ENCODE measurements at places on chromosomes 7 and 10.

GRCh38 chr7:130734815-130735716, 1.1 kb upstream of the KLF14 start:
- DNase-seq = no peak

- no peak for DNase-seq
These were observed 130.0 kb downstream of the FAM53B start for GRCh38 chr10:124614003-124614659.

GRCh38 chr7:18357691-18358090, 137.9 kb upstream of the HDAC9 start:
- DNase-seq = no peak

- no peak for DNase-seq
These were observed 175.9 kb downstream of the CUX1 start for GRCh38 chr7:101993311-101993710.

- no peak for DNase-seq
These were observed 2.1 kb upstream of the GUSB start for GRCh38 chr7:65983965-65984658.

- DNase-seq = no peak
These were observed 266.2 kb upstream of the PHF14 start for GRCh38 chr7:10707519-10707918.

DNA sequence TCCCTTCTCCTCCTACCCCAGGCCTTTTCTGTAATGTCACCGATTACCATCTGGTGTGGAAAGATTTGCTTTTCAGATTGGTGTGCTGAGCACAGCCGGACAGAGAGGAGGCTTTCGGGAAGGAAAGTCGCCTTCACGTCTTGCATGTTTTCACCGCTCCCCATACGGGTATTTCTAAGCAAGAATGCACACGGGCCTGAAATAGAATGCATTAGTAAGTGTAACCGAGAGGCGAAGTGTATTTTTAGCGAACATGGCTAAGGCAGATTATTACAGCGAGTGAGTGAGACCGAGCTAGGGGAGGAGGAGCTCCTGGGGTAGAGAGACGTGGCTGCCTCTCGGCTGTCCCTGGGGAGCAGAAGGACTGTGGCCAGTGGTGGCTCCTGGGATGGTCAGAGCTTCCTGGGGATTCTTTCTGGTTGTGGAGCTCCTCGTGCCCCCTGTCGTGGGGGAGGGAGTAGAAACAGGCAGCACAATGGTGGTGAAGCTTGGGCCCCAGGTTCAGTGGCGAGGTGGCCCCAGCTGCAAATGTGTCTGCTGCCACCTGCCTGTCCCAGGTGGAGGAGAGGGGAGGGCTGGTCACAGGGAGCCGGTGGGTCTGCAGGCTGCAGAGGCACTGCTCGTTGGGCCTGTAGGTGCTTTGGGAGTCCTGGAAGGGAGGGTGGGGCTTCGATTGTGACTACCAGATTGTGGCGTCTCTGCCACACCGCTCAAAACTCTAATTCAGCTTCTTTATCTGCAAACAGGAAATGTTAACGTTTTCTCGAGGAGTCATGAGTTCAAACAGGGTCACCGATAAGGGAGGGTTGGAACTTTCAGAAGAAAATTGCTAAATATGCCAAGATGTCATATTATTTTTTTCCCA, 135.8 kb downstream of the CAMK1D start:
- no peak for DNase-seq

- DNase-seq = no peak
These were observed 50.8 kb downstream of the ATAD1 start for GRCh38 chr10:87767253-87767652.

DNA sequence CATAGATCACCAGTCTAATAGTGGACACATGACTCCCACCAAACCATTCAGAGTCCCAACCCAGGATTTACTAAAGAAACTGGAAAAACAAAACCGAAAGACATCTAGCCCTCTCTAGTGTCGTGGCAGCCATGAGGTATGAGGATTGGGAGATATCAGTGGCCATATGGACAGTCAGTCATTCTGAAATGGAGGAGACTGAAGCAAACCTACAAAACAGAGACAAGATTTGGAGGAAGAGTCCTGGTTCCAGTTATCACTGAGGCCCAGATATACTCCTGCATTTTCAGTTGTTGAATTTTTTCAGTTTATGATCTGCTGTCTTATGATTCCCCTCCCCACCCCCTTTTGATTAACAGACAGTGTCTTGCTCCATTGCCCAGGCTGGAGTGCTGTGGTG, 9.1 kb upstream of the RALA start:
- no peak for DNase-seq

DNA sequence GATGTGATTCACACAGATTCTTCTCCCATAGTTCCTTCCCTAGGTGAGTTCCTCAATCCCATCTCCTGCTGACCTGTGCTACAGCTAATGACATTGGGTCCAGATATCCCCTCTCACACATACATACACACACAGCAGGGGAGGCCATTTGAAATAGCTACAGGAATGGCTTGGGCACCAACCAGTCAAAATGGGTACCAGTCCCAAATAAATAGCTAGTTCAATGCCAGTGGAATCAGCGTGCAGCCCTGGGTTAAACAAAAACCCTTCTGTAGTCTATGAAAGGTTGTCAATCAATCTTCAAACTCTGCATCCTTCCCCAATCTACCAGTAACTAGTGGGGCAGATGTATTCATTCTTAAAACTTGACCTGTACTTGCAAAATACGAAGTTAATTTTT, 9.3 kb downstream of the PNLIPRP2 start:
- DNase-seq = no peak

DNA sequence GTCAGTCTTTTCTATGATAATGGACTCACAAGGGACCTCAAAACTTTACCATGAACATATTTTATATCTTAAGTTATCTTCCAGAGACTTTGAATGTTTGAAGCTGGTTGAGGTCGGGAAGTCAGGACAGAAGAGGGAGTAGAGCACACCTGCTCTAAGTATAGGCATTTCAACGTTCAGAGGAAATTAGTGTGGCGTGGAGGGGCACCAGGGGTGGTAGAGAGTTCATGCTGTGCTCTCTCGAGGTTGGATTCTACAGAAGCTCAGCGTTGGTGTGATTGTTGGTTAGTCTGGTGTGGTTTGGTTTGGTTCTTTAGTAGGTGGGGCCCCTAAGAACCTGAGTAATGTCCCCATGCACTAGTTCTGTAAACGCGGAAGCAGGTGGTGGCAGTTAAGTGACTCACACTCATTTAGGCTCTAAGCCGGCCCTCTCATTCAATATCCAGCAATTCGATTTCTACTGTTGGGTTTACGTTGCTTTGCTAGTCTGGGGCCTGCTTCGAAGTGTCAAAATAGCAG, 19.8 kb downstream of the CNTNAP2 start:
- no peak for DNase-seq

DNA sequence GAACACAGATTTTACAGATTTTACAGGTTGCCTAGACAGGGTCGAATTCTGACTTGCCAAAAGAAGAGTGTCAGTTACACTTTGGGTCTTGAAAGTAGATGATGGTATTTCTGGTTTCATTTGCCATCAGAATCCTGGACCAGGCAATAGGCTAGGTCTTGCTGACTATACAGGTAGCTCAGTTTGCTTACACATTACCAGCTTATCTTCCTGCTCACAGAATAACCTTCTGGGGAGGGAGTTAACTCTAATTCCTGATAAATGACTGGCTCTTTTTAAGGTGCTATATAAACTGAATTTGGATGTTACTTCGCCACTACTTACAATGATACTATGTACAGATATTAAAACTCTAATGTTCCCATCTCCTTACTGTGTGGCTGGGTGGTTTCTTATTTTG, 39.8 kb downstream of the GBF1 start:
- DNase-seq = no peak

GRCh38 chr7:158740013-158740656, 35.5 kb upstream of the NCAPG2 start:
- peak; percentile 58 for DNase-seq

- no peak for DNase-seq
These were observed 904.6 kb upstream of the SORCS1 start for GRCh38 chr10:108069096-108069495.

- DNase-seq = no peak
These were observed 25.3 kb upstream of the PWWP2B start for GRCh38 chr10:132371641-132372081.

GRCh38 chr7:15000157-15000556, 97.6 kb upstream of the DGKB start:
- DNase-seq = no peak

DNA sequence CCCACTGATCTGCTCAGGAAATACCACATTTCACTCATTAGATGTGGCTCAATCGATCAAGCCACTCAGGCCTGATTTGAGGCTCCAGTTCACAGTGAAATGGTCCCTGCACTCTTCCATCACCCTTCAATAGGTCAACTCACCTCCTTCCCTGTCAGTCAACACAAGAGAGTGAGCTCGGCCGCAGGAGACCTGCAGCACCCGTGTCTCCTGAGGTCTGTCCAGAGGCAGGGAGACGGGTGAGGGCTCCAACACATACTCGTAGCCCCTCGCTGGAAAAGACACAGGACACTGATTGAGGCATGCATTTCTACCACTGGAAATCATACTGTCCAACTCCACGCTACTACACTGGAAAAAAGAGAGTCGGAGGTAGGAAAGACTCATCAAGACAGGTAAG, 7.1 kb downstream of the RCC1L start:
- DNase-seq = no peak

DNA sequence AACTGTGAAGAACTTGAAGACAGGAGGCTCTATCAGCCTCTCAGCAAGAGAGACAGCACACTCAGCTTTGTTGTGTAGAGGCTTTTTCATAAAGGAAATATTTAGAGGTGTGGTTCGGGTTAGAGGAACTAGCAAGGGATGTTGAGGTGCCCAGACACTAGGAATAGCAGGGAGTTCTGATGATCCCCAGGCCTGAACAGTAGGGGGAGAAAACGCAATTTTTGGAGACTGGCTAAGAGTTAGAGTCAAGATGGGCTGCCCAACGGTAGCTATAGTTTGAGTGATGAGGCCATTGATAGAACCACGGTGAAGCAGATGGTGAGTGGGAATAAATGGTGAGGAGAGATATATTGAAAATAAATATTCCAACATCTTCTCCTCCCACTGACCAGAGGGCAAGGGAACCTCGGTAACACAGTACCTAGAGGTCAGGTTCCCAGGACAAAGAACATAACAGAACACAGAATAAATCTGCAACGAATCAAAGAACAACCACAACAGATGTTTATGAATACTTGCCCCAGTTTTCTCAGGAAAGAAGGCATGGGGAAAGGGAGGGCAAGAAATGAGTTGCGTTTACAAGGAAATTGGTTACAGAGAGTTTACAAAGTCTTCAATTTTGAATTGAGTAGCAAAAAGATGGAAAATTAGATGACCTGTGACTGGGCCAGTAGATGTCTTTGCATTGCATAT, 24.2 kb upstream of the BPGM start:
- no peak for DNase-seq

GRCh38 chr10:62765726-62766125, 38.8 kb upstream of the ADO start:
- no peak for DNase-seq

DNA sequence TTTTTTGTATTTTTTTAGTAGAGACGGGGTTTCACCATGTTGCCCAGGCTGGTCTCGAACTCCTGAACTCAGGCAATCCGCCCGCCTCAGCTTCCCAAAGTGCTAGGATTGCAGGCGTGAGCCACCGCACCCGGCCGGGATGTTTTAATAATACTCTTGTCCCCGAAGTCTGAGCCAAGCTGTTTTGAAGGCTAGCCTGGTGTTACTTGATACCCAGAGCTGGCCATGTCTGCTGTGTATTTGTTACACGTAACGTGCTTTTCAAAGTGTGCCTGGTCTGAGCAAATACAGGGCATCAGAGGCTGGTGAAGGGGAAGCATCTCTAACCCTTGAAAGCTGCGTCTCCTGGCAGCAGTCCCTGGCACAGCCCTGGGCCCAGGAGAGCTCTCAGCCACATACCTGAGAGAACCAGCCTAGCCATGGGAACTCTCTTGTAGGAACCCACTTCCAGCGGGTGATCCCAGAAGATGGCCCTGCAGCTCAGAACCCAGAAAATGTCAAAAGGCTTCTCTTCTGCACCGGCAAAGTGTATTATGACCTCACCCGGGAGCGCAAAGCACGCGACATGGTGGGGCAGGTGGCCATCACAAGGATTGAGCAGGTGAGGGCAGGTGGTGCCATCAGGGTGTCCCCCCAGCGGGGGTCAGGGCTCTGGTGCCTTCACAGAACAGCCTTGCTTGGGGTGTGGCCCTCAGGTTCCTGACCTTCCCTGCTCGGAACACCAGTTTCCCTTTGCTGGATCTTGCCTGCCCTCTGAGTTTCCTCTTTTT, 41.7 kb upstream of the ZMIZ2 start:
- no peak for DNase-seq

DNA sequence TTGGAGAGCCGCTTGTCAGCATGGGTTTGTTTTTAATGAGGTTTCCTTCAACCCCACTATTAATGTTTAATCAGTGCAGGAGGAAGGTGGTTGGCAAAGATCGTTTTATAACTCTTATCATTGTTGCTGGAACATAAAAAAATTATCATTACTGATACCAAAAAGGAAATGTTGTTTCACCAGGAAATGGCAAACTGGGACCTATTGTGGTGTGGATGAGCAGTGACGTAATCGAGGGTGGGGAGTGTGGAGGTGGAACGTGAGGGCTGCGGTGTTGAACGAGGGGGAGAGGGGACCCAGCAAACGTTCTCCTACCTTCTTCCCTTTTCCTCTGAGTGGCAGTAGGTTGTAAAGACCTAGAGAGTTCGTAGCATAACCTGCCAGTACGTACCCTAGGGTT, 71.9 kb upstream of the TOMM7 start:
- no peak for DNase-seq

GRCh38 chr7:85125651-85126131, 61.2 kb downstream of the SEMA3D start:
- DNase-seq = no peak

DNA sequence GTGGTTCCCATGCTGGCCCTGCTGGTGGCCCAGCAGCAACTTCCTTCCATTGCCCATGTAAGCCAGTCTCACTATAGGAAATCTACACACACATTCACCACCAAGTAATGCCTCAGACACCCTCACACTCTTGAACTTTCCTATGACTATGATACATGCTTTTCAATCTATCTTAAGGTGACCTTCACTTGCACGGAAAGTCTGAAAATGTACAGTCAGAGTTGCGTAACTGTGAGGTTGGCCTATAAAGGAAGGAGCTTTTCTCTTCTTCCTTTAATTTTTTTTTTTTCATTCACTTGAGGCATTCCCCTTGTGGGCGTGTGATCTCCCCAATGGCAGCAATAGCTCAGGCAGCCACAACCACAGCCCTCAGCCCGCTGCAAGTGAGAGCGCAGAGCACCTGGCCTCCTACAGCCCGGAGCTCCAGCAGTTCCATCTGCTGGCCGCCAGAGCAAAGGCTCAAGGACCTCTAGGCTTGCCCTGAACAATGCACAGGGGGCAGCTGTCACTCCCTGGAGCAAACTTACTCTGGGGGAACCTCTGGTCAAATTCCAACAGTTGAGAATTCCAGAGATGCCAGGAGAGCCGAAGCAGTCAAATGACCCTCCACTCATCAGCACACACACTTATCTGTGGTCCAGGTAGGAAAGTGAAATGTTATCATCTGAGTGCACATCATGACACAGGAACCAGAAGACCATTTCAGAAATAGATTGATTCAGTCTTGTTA, 123.1 kb upstream of the ADO start:
- no peak for DNase-seq
